CD8-positive, alpha-beta memory T cell (primary cell): ENCODE measurements at places on chromosomes 2 and 18.
A peak's percentile ranks its signal among the peaks of the same experiment; 100 is the strongest.

GRCh38 chr2:231991664-231992063, 30.2 kb downstream of the DIS3L2 start:
- no peak for DNase-seq

GRCh38 chr2:167637741-167638140, 609.7 kb downstream of the STK39 start:
- no peak for DNase-seq

DNA sequence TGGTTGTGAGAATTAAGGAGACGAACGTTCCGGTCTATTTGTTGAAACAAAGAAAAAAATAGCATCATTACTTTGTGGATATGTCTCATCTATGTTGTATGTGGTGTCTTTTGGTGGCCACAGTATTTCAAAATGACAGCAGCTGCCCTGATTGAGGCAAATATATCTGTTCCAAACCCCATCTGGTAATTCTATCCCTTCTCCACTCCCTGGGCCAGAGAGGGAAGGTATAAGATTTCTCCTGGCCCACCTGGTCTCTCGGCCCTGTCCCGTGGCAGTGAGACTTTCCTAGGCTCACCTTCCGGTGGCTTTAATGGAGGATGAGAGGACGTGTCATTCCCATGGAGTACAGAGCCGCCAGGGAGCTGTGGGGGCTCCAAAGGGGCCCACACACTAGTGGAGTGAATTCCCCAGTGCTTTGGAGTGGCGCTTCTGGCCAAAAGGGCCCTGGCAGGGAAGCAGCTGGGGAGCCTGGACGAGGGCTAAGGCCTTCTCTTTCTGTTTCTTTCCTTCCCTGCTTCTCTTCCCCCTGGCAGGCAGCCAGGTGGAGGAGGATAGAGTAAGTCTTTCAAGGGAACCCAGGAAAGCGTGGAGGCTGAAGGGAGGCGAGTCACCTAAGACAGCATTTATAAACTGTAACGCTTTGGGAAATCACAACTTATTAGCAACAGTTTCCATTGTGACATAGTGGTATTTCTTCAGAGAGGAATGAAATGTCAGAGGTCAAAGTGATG, 5.6 kb downstream of the FOSL2 start:
- DNase-seq, result no peak

DNA sequence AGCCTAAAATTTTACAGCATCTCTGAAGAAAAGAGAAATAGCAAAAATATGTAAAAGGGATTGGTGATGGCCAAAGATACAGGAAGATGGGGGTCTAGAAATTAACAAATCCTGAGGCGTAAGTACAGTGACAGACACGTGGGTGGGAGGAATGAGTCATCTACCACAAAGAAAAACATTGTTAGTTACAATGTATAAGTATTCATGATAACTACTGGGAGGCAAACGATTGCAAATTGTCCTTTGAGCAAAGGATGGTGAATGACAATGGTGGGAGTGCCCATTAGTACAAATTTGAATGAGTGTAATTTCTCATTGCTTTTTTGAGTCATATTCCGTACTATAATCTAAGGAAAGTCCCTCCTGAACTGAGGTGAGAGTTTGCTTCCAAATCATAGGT, 809.0 kb upstream of the FAM98A start:
- no peak for DNase-seq

- no peak for DNase-seq
Measured at GRCh38 chr18:13457327-13457726, 238.8 kb downstream of the LDLRAD4 start.

- DNase-seq, result no peak
Measured at GRCh38 chr18:31658670-31659575, 25.5 kb downstream of the B4GALT6 start.

- no peak for DNase-seq
Measured at GRCh38 chr18:45415614-45416013, 199.7 kb upstream of the SLC14A2 start.

- DNase-seq, result peak; percentile 39
Measured at GRCh38 chr2:240573516-240574385, 5.5 kb downstream of the RNPEPL1 start.

- DNase-seq, result no peak
Measured at GRCh38 chr2:23385351-23385747, 370 bp downstream of the KLHL29 start.

DNA sequence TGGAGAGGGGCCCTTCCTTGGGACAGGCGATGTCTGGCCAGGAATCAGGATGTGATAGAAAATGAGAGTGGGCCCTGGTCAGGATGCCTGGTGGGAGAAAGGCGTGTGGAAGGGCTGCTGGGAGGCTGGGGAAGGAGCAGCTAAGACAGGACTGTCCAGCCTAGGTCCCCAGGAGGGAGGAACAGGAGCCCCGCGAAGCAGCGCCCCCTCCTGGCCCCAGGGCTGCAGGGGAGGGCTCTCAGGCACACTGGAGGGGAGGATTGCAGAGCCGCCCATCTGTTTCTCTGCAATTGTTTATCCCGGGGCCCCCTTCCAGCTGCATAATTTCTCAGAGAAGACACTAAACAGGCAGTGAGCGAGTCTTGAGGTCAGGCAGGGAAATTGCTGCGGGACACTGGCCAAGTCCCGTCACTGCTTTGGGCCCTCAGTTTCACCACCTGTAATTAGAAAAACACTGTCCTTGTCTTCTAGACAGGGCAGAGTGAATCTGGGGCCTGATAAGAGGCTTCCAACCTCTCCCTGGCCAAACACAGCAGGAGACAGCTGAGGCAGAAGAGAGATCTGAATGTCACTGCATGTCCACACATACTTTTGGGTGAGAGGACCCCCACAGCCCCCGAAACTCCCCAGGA, 3.9 kb upstream of the NPPC start:
- no peak for DNase-seq
